ENCODE measurements at places on chromosomes 13 and 19.

- no peak for ATAC-seq
These were observed 234.9 kb downstream of the PCDH9 start for GRCh38 chr13:66995203-66995611.

DNA sequence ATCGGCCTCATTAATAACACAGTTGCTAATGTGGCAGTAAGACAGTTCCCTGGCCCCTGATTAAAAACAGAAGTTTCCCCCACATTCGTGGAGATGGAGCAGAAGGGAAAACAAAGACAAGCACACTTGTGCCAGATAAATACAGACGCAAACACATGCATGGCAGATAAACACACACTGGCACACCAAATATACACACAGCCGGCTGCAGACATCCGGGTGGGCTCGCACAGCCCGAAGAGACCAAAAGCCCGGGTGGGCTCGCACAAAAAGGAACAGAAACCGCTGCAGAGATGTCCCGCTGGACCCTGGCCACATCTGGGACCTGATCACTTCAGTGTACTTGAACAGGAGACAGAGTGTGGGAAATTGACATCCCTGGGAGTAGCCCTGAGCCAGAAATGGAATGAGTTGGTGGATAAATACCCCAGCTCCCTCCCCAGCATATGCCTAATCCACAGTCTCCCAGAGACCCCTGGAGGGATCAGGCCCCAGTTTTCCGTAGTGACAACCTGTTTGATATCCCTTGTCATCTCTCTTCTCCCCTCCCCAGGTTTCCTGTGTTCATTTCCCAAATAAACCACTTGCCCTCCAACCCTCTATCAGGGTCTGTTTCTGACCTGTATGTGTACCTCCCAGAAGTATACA is 36.0 kb upstream of the ADGRE5 start:
- no peak for ATAC-seq

DNA sequence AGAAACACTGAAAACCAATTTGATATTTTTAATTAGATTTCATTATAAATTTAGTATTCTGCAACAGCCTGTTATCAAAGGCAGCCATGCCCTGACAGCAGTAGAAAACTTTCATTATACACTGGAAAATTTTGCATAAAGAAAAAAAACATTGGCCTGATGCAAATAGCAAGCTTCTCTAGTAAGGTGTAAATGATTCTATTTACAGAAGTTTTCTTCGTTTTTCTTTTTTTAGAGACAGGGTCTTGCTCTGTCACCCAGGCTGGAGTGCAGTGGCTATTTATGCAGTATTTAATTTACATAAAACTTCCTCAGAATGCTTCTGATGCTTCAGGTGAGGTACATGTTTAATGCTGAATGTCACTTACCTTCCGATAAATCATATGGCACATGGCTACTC is 67.0 kb downstream of the ABCC4 start:
- ATAC-seq, result no peak

- peak; percentile 78 for ATAC-seq
These were observed at the start of gene LMO7 for GRCh38 chr13:75635828-75636435. LMO7 (plus strand) TSS chr13:75636330; CDS start chr13:75636658, 328 bp downstream.

DNA sequence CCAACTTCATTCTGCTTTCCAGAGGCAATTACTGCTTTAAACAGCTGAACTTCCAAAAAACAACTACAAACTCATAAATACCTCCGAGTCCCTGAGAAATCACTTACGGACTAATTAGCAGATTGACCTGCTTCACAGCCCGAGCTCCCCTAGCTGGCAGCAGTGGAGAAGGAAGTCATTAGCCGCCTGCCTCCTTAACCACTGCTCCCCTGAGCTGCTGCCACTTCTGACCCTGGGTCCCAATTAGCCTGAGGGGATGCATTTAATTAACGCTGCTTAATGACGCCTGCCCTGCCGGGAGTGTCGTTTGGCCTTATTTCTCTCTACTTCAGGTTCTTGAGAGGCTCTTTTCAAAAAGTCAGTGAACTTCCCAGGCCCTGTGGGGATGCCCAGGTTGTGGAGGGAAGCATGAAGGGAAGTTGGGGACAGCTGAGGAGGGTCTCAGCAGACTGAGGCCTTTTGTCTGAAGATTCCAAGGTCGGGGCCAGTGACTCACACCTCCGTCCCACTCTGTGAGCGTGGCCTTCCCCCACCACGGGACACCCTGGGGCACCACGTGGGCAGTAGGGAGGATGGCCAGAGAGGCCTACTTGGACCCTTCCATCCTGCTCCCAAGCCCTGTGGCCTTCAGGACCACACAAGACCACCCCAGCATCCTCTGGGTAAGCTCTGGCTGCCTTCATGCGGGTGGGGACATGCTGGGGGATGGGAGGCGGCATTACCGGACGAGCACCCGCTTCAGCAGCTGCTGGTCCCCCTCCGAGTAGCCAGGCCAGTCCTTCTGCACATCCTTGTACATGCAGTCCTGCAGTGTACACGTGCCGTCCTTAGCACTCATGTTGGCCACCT is 19.8 kb upstream of the ISYNA1 start:
- no peak for ATAC-seq

DNA sequence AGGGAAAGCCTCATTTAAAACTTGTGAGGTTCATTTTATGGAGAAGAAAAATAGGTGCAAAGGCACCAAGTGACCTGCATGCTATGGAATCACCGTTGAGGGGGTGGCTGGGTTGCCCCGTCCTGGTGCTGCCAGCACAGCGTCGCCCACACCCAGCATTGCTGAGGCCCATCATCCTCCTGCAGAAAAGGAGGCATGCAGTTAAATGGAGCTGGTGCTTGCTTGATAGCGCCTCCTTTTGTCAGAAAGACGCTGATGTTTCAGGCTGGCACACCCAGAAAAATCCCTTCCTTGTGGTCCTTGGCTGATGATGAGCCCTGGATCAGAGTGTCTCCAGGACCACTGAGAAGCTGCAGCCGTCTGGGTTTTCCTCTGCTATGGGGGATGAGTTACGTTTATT is 36.9 kb downstream of the DHRS12 start:
- no peak for ATAC-seq

DNA sequence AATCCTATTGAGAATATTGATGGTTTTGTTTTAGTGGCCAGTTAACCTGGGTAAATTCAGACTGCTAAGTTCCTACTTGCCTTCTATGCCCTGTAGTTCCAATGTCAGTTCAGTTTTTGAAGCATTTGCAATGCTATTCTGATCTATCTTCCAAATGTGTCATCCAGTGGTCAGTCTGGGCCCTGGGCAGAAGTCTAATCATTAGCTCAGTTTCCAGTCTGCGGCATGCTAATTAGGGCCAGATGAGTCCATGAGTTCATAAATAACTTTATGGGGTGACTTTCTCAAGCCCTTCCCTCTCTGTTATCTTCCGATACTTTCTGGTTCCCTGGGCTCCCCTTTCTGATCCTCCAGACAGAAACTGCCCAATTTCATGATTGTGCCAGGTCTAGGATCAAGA is 32.7 kb downstream of the FAM187B start:
- no peak for ATAC-seq

- no peak for ATAC-seq
These were observed 460.0 kb downstream of the FOXO1 start for GRCh38 chr13:40206241-40207000.

GRCh38 chr13:22077205-22077683 is 406.4 kb downstream of the FGF9 start:
- peak; percentile 62 for ATAC-seq

DNA sequence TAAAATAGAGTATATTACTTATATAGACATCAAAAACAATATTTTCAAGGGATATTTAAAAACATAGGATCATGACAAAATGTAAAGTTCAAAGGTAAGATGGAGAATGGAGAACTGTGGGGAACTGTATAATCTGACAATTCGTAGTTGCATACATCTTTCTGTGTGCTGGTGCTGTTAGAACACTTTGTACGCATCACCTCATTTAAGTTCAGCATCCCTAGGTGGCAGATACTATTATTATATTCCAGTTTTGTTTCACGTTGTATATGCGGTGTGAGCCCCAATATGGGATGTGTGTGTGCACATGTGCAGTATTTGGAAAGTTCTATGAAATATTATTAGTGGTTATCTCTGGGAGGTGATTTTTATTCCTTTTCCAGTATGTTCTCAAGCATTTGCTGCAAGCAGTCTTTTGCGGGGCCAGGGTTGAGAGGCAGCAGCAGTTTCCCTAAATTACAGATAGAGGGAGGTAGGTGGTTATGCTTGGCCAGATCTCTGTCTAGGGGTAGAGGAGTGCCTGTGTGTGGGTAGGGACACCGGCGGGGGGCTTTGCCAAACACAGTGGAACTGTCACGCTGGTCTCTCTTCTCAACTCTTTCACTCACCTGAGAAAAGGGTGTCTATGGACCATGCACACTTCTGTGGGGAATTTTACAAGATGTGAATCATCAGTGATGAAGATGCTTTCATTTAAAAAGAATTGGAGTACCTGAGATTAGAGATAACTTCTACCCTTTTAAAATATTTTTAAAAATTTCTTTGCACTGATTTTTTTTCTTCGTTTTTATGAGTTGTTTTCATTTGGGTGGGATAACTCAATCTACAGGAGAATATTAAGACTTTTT is 55.6 kb upstream of the ALOX5AP start:
- peak; percentile 63 for ATAC-seq

DNA sequence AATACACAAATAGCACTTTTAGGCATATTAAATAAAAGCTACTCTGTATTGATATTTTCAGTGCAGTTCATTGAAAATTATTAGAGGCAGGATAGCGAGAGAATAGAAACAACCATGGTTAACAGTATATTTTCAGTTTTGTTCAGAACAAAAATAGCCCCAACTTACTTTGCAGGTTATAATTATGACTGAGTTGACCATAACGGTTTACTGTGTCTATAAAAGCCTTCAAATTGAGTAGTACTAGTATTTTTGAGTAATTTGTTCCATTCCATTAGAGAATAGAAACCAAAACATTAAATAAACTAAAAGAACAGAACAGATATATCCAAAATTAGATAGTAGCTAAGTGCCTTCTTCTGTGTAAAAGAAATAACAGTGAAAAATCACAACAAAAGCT is 1108.4 kb upstream of the PCDH20 start:
- no peak for ATAC-seq

DNA sequence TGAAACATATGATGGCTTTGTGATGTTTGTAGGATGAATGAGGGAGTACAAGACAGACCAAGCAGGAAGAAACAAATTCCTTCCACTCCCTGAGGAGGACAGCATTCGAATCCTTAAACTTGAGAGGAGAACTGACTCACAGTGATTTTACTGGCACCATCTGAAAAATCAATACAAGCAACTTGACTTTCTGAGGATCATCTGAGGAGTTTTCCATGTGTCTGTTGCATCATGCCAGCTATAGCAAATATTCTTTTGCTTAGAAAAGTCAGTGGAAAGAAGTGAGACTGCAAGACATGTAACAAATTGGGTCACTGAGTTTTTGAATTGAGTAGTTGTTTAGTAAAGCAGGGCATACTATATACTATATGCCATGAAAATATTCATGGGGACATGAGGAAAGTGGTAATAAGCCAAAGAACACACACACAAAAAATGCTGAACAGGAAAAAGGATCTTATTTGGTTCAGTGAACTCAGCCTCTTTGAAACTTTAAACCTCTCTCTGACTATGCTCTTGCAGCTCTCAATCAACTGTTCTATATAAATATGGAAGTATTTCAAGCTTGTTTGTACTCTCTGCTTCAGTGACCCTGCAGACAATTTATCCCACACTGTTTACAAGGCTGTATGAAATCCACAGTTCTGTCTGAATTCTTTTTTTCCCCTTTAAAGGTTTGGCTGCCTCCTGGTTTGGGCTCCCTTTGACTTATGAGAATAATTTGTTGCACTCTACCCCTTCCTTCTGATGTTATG is 35.5 kb downstream of the SERTM1 start:
- no peak for ATAC-seq

DNA sequence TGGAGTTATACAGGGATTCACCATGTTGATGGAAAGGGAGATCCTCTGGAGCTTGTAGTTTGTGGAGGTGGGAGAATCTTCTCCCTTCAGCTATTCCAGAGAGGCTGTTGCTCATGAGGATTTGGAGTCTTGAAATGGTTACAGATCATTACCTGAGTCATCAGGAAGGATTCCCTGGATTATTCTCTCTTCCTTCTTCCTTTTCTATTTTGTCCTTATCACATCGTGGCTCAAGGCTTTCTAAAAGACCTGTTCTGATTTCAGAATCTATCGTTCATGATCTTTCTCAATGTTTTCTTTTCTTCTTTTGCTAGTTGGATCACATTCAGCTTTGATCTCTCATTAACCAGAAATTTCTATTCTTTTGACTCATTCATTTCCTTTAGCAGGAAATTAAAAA is 196.0 kb downstream of the KLF5 start:
- no peak for ATAC-seq

GRCh38 chr13:51950722-51951121 is 60.5 kb downstream of the ATP7B start:
- no peak for ATAC-seq

GRCh38 chr13:37753776-37754175 is 115.8 kb downstream of the TRPC4 start:
- no peak for ATAC-seq

GRCh38 chr13:52701728-52702465 is 37.7 kb downstream of the CNMD start:
- ATAC-seq, result no peak

- peak; percentile 68 for ATAC-seq
These were observed 117.3 kb downstream of the RAB20 start for GRCh38 chr13:110444226-110444653.

- no peak for ATAC-seq
These were observed 9.3 kb downstream of the SLC7A10 start for GRCh38 chr19:33216198-33216830.

- no peak for ATAC-seq
These were observed 4.3 kb downstream of the ZNF114 start for GRCh38 chr19:48274173-48274572.

DNA sequence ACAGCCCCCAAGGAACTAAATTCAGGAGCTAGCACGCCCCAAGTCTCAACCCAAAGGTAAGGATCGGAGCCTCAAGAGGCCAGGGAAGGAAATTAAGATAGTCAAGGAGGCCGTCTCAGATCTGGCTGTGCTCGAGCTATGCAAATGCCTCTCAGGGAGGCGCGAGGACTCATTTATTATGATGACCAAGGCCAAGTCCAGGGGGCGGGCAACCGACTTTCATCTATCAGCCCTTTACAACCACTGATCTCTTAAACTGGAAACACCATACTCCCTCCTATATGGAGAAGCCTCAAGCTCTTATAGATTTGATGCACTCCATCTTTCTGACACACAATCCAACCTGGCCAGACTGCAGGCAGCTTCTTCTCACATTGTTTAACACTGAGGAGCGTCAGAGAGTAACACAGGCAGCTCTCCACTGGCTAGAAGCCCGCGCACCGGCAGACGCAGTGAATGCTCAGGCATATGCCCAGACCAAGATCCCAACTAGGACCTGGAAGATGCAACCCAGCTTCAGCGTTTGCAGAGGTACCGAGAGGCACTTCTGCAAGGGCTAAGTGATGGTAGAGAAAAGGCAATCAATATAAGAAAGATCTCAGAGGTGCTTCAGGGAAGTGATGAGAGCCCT is 9.6 kb upstream of the SLC15A1 start:
- ATAC-seq, result no peak

- ATAC-seq, result no peak
These were observed at the start of gene SLC27A5 for GRCh38 chr19:58511353-58512208. SLC27A5 (minus strand) TSS chr19:58511992; CDS start chr19:58511955, 37 bp downstream.

DNA sequence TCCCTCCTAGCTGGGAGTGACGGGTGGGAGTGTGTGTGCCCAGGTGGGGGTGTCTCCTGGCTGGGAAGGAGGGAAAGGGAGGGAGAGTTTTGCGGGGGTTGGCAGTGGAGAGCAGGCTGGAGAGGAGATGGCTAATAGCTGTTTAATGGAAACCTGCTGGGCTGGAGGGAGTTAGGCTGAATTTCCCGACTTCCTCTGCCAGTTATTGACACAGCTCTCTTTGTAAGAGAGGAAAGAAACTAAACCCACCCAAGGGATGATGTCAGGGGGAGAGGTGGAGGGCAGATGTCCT is 10.2 kb upstream of the ILF3 start:
- peak; percentile 2 for ATAC-seq

GRCh38 chr13:48492470-48493065 is 40.3 kb downstream of the RCBTB2 start:
- peak; percentile 60 for ATAC-seq

All from gastroesophageal sphincter (tissue), 4 donors.